ENCODE measurements at places on chromosomes 3 and 15.

DNA sequence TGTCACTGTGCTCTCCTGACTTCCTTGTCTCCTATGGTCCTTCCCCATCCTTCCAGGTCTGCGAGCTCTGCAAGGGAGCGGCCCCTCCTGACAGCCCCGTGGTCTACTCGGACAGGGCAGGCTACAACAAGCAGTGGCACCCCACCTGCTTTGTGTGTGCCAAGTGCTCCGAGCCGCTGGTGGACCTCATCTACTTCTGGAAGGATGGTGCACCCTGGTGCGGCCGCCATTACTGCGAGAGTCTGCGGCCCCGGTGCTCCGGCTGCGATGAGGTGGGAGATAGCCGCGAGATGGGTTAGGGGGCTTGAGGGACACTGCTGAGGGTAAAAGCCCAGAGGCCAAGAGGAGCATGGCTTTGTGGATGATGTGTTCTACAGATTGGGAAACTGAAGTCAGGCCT is 63.8 kb downstream of the LMCD1 start:
- no peak for DNase-seq

DNA sequence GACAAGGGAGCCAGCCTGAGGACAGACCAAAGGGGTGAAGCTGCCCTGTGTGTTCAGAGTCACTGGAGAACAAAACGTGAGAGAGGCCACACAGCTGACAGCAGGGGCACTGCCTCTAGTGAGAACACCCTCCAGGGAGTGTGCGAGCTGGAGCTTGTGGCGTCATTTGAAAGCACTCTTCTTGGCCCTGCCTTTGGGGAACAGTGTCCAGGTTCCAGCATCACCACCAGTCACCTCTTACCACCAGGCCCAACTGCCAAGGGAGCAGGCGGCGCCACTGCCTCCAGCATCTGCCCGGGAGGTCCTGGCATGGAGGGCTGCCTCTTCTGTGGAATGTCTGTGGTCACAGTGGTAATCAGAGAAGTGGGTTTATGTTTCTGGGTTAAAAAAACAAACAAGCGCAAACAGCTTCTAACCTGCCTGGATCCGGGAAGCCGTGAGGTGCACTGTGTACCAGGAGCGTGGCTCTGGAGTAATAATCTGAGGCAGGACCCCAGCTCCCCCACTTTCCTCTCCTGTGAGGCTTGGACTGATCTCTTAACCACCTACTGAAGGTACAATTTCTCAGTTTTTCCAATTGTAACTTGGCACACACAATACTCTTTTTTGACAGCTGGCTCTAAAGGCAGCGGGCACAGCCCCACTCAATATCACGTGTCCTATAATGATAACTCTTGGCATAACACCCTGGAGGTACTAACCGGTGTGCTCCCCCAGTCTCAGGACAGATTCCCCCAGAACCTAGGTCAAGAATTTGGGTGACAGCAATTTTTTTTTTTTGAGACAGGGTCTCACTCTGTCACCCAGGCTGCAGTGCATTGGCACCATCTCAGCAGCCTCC is 32.2 kb upstream of the CDCP1 start:
- DNase-seq = no peak

DNA sequence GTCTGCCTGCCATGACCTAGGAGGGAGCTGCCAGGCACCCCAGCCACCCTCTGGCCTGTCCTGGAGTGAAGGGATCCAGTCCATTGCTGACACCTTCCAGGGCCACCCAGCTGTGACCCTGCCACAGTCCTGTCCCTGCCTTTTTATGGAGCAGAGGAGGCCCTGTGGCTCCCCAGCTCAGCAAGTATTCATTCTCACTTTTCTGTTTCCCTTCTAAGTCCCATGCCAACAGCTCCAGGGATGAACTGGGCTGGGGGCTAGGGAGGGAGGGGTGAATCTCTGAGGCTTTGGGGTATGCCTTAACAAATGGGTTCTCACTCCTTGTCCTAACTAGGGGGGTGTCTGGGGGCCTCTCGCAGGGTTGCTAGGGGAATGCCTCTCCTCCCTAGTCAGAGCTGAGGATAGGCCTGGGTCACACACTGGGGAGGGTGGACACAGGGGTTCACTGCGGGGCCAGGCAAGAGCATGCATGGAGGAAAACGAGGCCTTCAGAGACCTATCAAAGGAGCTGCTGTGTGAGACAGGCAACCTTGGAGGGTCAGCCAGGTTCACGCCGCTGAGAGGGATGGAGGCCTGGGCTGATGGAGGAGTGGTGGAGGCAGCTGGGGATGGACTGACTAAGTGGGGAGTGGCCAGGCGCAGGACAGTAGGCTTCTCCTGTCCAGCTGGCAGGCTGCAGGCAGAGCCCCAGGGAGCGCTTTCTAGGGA is 31.8 kb downstream of the EPHB3 start:
- DNase-seq = peak; percentile 69

- no peak for DNase-seq
Measured at GRCh38 chr3:55622116-55622515, 135.0 kb upstream of the WNT5A start.

- no peak for DNase-seq
Measured at GRCh38 chr15:91865486-91865885, 12.0 kb downstream of the SLCO3A1 start.

GRCh38 chr15:26670116-26670515 is 102.8 kb downstream of the GABRB3 start:
- DNase-seq = no peak

DNA sequence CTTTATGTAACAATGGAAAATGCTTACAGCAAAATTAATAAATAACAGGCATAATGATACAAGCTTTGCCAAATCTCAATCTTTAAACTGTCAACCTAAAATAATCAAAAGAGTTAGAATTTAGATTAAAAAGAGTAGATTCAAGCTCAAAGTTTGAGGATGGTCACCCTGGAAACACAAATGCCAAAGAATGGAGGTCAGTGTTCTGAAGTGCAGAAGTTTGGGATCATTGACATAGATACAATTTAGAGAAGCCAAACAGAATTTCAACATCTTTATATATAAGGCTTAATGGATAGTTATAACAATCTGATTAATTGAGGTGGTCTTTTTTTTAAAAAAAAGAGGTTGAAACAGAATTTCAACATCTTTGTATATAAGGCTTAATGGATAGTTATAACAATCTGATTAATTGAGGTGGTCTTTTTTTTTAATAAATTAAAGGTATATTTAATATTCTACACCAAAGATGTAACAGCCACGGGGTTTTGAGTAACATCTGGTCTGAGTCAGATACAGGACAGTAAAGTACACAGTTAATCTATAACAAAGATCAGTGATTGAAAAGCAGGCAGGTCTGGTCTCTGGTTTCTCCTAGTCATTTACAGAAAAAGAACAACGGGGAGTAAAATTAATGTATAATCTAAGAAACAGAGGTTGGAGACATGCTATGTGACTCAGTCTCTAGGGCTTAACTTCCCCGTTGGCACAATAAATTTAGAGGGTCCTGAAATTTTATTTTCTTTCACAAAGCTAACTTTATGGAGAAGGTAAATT is 490.7 kb downstream of the GBE1 start:
- DNase-seq = no peak

DNA sequence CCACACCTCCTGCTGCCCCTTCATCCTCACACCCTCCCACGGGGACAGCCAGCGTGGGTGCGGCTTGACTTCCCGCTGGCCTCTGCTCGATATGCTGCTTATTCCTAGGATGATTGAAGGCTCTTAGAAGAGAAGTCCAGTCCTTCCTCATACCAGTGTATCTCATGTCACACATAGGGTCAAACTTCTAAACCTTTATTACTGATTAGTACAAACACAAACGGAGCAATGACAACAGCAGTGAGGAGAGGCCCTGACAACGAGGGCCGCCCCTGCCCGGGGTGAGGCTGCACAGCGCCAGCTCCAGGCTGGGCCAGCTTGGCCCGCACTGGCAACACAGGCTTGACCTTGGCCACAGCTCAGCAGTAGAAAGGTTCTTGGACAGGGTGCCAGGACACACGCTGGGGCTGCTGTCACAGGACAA is 3.7 kb downstream of the CIB1 start:
- DNase-seq = no peak

- DNase-seq = no peak
Measured at GRCh38 chr3:151709847-151710246, 23.9 kb upstream of the AADACL2 start.

GRCh38 chr3:30044515-30044914 is 561.9 kb upstream of the TGFBR2 start:
- no peak for DNase-seq

Data from right forelimb (tissue), 1 donor.